ENCODE measurements at places on chromosomes 11 and 22.

- no peak for DNase-seq
These were observed 419.8 kb upstream of the LRRC4C start for GRCh38 chr11:41879214-41879613.

- no peak for DNase-seq
These were observed 61.7 kb downstream of the BRD1 start for GRCh38 chr22:49765951-49766350.

DNA sequence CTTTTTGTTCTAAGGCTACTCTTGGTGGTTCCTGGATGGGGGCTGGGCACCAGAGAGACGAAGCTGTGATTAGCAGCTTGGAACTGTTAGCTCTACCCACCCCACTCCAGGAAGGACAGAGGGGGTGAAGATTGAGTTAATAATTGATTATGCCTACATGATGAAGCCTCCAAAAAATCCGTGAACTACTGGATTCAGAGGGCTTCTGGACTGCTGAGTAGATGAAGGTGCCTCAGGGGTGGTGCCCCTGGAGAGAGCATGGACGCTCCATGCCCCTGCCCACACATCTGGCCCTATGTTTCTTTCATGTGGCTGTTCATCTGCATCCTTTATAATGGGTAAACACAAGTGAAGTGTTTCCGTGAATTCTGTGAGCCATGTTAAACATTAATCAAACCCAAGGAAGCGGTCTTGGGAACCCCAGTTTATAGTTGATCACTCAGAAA is 47.3 kb upstream of the CYP2D6 start:
- no peak for DNase-seq

DNA sequence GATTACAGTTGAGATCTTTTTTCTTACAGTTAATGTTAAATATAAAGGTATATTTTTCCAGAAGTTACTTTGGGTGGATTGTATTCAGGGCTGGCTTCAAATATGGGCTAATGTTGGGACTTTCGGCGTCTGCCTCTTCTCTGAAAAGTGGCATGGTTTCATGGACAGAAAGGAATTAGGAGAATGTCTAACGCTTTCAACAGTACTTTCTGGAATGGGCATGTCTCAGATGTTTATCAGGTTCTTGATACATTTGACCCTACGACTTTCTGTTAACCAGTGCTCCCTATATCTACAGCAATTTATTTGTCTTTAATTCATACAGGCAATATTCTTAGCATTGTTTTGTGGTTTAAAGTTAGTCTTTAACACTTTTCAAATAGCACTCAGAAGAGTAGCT is 33.7 kb downstream of the ZC3H12C start:
- no peak for DNase-seq

DNA sequence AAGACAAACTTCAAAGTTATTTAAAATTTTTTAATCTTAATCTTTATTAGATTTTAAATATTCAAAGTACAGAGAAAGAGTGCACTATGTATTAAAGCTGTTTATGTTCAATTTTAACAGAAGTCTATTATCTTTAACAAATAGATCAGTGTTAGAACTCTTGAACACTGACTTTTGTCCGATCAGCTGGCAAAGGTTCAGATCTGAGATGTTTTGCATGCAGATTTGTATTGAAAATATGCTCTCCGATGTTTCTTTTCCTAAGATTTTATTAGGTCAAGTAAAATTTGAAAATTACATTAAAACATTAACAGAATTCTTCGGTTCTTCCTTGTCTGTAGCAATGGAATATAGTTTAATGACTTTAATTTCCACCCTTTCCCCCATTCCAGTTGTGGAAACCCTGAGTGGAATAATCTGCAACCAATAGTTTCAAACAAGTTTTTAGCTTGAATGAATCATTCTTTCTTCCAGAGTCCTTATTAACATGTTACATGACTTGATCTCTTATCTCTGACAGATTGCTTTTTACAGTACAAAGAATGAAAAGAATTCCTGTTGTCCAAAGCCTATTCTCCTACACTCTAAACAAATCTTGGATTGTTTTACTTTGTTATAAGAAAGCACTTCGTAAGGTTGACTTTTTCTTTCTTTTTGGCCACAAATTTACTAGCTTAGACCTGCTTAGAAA is 11.4 kb upstream of the TCP11L1 start:
- DNase-seq: no peak

GRCh38 chr11:107682572-107682971 is 29.3 kb downstream of the SLN start:
- no peak for DNase-seq

DNA sequence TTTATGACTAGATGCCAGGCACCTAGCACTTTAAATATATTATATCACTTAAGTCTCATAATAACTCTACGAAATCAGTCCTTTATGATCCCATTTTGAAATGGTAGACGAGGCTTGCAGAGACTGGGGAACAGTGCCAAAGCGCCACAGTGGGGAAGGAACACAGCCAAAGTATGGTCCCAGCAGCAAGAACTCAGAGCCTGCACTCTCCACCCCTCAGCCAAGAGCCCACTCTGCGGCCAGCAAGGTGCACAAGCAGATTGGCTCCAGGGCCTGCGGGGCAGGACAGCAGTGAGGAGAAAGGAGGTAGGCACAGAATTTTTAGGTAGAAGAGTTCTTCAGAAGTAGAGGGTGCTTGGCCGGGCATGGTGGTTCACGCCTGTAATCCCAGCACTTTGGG is 61.4 kb downstream of the NRXN2 start:
- DNase-seq: no peak

GRCh38 chr11:30006876-30007275 is 10.0 kb downstream of the KCNA4 start:
- no peak for DNase-seq

- DNase-seq: no peak
These were observed 255.5 kb downstream of the DYNC2H1 start for GRCh38 chr11:103364687-103365086.

DNA sequence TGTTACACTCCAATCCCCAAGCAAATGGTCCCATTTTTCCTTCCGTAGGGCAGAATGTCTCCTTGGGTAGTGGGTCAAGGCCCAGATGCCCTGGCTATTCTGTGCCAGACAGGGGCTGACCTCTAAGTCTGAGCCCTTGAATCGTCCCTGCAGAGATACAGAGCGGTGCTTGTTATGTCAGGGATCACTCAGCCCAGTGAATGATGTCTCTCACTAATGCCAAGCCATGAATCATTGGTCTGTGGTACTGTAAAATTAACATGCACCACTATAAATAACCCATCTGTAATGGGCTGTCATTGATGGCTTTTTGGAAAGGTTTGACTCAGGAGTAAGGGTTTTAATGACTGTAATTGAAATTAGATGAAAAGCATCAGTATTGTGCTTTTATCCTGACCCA is 35.3 kb upstream of the KIRREL3 start:
- no peak for DNase-seq

GRCh38 chr11:109865548-109866186 is 227.5 kb upstream of the ZC3H12C start:
- no peak for DNase-seq

DNA sequence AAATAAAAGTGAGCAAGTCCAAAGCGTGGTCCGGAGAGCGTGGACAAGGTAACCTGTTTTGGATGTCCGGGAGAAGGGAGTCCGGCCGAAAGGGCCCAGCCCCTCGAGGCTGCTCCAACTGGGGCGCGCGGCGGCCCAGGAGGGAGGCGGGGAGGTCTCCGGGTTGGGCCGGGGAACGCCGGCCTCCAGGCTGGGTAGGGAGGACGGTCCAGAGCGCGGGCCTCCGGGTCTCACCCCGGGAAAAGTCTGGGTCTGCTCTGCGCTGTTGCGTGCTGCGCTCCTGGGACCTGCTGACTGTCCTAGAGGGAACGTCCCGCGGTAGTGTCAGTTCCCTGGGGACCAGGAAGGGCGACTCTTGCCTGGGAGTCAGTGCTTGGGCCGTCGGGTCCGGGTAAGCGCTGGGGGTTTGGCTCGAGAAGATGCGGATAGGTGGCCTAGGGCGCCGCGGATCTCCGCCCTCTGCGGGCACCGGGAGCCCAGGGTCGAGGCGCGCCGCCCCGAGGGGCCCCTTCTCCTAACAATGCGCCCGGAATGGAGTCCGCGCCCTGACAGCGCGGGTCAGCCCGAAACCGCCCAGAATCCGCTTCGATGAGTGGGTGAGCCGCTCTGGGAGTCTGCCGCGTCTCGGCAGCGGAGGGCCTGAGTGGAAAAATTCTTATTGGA is 988 bp upstream of the FLI1 start:
- no peak for DNase-seq

DNA sequence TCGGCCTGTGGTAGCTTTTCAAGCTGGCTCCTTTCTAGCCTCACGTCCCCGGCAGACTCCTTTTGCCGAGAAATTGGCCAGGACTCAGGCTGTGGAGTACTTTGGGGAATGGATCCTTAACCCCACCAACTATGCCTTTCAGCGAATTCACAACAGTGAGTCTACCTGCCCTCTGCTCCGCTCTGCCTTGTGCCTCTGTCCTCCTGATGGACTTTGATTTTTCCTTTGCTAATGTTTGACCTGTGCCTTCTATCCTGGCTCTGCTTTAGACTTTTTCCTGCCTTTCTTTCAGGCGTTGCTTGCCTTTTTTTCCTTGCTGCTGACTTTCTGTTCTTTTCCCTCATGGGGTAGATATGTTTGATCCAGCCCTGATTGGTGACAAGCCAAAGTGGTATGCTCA is 12.5 kb downstream of the MADD start:
- no peak for DNase-seq
